ENCODE measurements at places on chromosomes 13 and 19. TPM values are rescaled to one million over a fixed set of nuclear protein-coding genes. Genes with fewer than 3 reads are reported as not detected.

DNA sequence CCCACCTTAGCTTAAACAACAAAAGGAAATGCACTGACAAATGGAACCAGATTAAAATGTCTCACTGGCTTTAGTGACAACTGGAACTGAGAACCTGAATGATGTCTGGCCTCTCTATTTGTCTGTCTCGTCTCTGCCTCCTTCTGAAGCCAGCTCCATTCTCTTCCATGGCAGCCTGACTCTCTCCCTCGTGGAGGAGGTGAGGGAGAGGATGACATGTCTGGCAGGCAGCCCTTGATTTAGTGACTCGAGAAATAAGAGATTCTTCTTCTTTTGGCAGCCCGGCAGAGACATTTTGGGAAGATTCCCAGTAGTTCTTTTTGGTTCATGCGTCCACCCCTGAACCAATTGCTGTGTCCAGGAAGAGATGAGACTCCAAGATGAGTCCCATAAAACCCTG, 131.7 kb downstream of the KLF5 start:
- no peaks in the 10 kb centered on the region for H3K27me3 ChIP-seq
- H3K4me3 ChIP-seq = no peak overlapping the region
- H3K36me3 ChIP-seq = no peaks in the 10 kb centered on the region
- peak; percentile 11 for DNase-seq
- H3K27ac ChIP-seq = no peak overlapping the region

DNA sequence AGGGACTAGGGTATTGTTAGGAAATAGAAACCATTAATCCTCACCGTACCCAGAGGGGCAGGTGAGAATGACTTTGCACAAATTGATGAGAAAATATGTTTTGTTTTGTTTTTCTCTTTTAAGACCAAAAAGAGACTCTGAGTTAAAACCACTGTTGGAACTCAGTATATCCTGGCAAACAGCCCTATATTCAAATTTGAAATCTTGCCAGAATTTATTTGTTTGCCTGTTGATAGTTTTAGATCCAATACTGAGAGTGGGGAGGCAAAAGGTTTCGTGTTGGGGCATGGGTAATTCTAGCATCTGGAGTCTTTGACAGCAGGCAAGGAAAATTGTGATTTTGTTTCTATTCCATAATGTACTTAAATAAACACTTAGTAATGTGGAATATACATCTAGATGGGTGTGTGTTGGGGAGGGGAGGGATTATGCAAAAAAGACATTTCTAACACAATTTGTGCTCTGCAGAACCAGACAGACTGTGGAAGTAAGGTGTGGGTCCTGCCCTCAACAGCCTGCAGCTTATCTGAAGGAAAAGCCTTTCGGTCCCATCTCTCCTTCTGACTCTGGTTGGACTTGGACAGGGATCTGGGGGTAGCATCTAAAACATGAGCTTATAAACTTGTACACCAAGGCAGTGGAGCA, 190.7 kb downstream of the OXGR1 start:
- H3K4me3 ChIP-seq = no peak overlapping the region
- H3K4me1 ChIP-seq = no peaks in the 10 kb centered on the region
- no peaks in the 10 kb centered on the region for H3K36me3 ChIP-seq
- no peaks in the 10 kb centered on the region for H3K27me3 ChIP-seq
- no peak overlapping the region for H3K27ac ChIP-seq
- DNase-seq = no peak

- DNase-seq = no peak
- H3K4me1 ChIP-seq = peaks cover 25% of the 10 kb centered on the region
- no peaks in the 10 kb centered on the region for H3K27me3 ChIP-seq
- H3K36me3 ChIP-seq = peaks cover 27% of the 10 kb centered on the region
- H3K4me3 ChIP-seq = peak overlapping the region; percentile 89
- H3K27ac ChIP-seq = peak overlapping the region; percentile 61
Measured at GRCh38 chr19:11194656-11195558, 2.4 kb downstream of the KANK2 start.

DNA sequence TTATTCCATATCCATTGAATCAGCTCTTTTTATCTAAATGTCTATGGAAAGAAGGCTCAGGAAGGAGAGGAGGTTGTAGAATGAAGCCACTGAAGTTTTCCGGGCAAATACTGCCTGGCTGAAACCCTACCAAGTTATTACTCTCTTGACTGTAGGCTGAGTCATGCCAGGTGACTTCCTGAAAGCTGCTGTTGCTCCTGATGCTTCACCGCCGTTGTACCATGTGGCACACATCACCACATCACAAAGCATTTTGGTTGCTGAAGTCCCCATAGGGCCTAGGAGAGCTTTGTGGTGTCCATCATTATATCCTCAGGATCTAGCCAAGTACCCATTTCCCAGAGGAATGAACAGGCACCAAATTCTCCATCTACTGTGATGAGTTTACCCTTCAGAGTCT, 11.1 kb upstream of the TDRD12 start:
- no peaks in the 10 kb centered on the region for H3K4me1 ChIP-seq
- no peak overlapping the region for H3K4me3 ChIP-seq
- no peaks in the 10 kb centered on the region for H3K27me3 ChIP-seq
- H3K27ac ChIP-seq = no peak overlapping the region
- DNase-seq = no peak

GRCh38 chr19:1267477-1268225, 1.5 kb upstream of the CIRBP start:
- H3K36me3 ChIP-seq = peaks cover 14% of the 10 kb centered on the region
- peaks cover 49% of the 10 kb centered on the region for H3K4me1 ChIP-seq
- no peaks in the 10 kb centered on the region for H3K27me3 ChIP-seq
- DNase-seq = peak; percentile 58

- no peaks in the 10 kb centered on the region for H3K4me1 ChIP-seq
- H3K4me3 ChIP-seq = no peak overlapping the region
- no peaks in the 10 kb centered on the region for H3K27me3 ChIP-seq
- DNase-seq = no peak
- H3K36me3 ChIP-seq = no peaks in the 10 kb centered on the region
Measured at GRCh38 chr13:112250788-112251445, 125.2 kb upstream of the SPACA7 start.

GRCh38 chr19:32642771-32643170, 32.2 kb downstream of the ANKRD27 start:
- H3K4me3 ChIP-seq = no peak overlapping the region
- H3K27ac ChIP-seq = no peak overlapping the region
- no peaks in the 10 kb centered on the region for H3K27me3 ChIP-seq

GRCh38 chr13:43316281-43316680, 292.9 kb downstream of the DNAJC15 start:
- H3K36me3 ChIP-seq = no peaks in the 10 kb centered on the region
- H3K4me1 ChIP-seq = no peaks in the 10 kb centered on the region
- no peak overlapping the region for H3K4me3 ChIP-seq
- DNase-seq = no peak
- no peak overlapping the region for H3K27ac ChIP-seq

- no peak overlapping the region for H3K4me3 ChIP-seq
- DNase-seq = no peak
- H3K27ac ChIP-seq = no peak overlapping the region
- no peaks in the 10 kb centered on the region for H3K4me1 ChIP-seq
- H3K27me3 ChIP-seq = no peaks in the 10 kb centered on the region
- H3K36me3 ChIP-seq = no peaks in the 10 kb centered on the region
Measured at GRCh38 chr13:35984776-35985453, 146.3 kb downstream of the DCLK1 start.

GRCh38 chr13:102863590-102863989, 17.8 kb downstream of the ERCC5 start:
- H3K4me3 ChIP-seq = no peak overlapping the region
- no peaks in the 10 kb centered on the region for H3K4me1 ChIP-seq

DNA sequence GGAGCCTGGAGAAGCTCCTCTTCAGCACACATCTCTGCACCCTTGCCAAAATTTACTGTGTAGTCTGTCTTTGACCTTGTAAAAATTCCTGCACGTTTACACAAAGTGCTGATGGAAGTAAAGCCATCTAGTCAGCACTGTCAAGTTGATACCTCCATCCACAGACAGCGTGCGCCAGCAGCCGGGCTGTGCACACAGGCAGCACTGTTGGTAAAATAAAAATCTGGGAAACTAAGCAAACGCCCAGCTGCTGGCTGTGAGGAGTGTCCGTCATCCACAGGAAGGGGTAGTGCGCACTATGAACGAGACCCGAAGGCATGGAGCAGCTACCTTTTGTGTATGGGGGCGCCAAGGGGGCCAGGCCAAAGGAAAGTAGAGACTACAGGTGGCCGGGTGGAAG, 17.4 kb upstream of the SIGLEC11 start:
- no peaks in the 10 kb centered on the region for H3K4me1 ChIP-seq
- no peak overlapping the region for H3K4me3 ChIP-seq
- no peak for DNase-seq
- H3K27me3 ChIP-seq = no peaks in the 10 kb centered on the region

DNA sequence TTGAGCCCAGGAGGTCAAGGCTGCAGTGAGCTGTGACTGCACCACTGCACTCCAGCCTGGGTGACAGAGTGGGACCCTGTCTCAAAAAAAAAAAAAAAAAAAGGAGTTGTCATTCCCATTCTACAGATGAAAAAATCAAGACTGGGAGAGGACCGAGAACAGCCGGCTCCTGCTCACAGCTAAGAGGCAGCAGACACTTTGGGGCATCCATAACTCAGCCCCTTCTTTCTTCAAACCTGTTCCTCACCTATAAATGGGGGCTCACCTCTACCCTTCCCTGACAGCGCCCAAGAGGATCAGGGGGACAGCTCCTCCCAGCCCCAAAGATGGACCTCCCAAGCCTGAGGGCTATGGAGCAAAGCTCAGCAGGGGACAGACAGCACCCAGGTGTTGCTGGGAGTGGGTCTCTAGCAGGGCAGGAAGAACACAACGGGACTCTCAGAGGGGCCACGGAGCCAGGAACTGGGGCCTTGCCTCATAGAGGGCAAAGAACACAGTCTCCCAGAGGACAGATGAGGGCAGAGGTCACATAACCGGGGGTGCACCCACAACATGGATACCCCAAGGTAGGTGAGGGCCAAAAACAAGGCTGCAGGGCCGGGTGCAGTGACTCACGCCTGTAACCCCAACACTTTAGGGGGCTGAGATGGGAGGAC, 3.4 kb upstream of the KLF16 start:
- peaks cover 2% of the 10 kb centered on the region for H3K36me3 ChIP-seq
- no peak overlapping the region for H3K27ac ChIP-seq
- no peaks in the 10 kb centered on the region for H3K27me3 ChIP-seq

GRCh38 chr13:100860866-100861265, 186.3 kb upstream of the TMTC4 start:
- H3K27me3 ChIP-seq = no peaks in the 10 kb centered on the region
- H3K27ac ChIP-seq = no peak overlapping the region
- DNase-seq = no peak
- H3K4me1 ChIP-seq = no peaks in the 10 kb centered on the region
- H3K4me3 ChIP-seq = no peak overlapping the region

DNA sequence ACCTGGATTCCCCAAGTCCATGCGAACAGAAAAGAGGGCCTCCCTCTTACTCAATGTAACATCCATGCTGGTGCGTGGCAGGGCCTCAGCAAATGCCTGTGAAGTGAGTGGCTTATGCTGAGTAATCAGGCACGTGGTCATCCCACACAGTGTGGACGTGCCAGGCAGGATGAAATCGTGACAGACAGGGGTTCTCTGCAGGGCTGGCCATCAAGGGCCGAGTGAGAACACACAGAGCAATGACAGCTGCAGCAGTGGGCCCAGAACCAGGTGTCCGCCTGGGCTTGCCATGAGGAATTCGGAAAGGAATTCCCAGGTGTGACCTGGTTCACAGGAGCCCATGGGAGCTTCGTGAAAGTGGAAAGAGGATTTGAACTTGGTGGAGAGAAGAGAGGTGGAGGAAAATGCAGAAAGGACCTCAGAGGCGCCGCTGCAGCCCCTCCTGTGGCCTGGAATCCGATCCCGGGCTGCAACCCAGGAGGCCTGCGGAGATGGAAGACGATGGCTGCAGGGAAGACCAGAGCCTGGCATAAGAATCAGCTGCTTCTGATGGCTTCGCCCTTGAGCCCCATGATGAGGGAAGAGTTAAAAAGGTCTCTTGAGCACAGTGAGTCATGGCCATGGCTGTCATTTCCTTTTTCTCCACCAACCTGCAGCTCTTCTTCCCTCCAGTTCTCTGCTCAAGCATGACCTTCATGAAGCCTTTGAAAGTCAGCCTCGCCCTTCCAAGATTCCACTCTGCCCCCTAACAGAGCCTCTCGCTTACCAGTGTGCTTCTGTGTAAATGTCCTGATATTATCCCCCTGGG, 34.6 kb upstream of the SOX1 start:
- DNase-seq = no peak
- no peaks in the 10 kb centered on the region for H3K27me3 ChIP-seq
- H3K4me3 ChIP-seq = no peak overlapping the region
- H3K4me1 ChIP-seq = no peaks in the 10 kb centered on the region
- H3K27ac ChIP-seq = no peak overlapping the region

The MAST3 gene
- total RNA-seq = 2.3 TPM

The KLF16 gene
- total RNA-seq = 3.9 TPM

The ARHGAP45 gene
- 0.77 TPM for total RNA-seq

The GZMM gene
- total RNA-seq = not detected

The FREM2 gene
- total RNA-seq = under 0.01 TPM

The SIGLEC5 gene
- not detected for total RNA-seq

The IRF2BP1 gene
- 23.1 TPM for total RNA-seq
